Stimulated activated CD8-positive, alpha-beta memory T cell treated with anti-CD3 and anti-CD28 coated beads, Interleukin-4, amount 100 ng/mL, for 4 hours (primary cell): ENCODE measurements at places on chromosomes 16 and 17.

- no peak for DNase-seq
Observed at GRCh38 chr16:15887283-15887682, 1.1 kb downstream of the CEP20 start.

GRCh38 chr16:56767024-56767423 is 37.1 kb downstream of the NUP93 start:
- DNase-seq = no peak

DNA sequence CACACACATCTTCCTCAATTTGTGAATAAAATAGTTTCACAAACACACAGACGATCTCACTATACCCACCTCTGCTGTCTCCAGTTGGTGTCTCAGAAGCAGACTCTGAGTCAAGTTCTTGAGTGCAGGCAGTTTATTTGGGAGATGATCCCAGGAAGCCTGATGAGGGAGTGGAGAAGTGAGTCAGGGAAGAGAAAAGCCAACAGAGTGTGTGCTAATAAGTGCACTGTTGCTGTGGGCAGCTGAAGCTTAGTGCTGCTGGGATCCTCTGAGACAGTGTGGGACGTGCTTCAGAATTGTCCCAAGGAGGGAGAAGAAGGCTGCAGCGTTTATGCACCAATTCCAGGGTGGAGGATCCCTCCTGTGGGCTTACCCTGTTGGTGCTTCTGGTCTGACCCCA is 423.2 kb upstream of the C16orf82 start:
- no peak for DNase-seq

DNA sequence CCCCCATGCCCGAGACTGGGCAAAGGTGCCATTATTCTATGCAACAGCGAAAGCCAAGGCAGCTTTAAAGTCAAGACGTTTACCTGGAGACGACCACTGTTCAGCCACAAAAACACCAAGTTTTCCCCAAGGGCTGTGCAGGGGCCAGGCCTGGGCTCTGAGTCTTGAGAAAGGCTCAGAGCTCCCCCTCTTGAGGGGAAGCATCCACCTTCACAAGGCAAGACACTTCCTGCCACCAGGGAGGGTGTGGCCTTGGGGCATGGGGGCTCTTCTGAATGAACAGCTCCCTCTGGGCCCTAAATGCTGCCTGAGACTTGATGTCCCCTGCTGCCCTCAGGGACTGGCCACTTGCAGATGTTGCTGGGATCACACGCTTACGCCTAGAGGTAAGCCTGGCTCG is 26.5 kb downstream of the PDIA2 start:
- DNase-seq = no peak

GRCh38 chr17:14482715-14483114 is 181.8 kb downstream of the HS3ST3B1 start:
- no peak for DNase-seq

GRCh38 chr17:29855686-29856085 is 74.3 kb downstream of the SSH2 start:
- no peak for DNase-seq

DNA sequence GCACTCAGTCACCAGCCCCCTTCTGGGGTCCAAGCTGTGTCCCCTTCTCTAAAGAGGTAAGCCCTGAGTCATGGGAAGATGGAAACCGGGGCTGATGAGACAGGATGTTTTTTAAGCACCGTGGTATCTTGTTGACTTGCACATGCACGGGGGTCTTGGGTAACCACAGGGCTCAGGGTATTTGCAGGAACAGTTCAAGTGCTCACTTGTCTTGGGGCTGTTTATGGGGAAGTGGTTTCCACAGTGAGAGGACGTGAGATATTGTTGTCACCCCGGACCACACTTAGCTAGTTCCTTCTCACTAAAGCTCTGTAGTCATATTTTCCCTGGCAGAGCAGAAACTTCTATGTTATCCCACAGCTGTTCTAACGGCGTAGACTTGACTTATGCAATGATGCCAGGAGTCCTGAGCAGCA is 7.7 kb downstream of the CCL3L1 start:
- DNase-seq = no peak

GRCh38 chr17:68820476-68820824 is 134.7 kb downstream of the ABCA8 start:
- no peak for DNase-seq

DNA sequence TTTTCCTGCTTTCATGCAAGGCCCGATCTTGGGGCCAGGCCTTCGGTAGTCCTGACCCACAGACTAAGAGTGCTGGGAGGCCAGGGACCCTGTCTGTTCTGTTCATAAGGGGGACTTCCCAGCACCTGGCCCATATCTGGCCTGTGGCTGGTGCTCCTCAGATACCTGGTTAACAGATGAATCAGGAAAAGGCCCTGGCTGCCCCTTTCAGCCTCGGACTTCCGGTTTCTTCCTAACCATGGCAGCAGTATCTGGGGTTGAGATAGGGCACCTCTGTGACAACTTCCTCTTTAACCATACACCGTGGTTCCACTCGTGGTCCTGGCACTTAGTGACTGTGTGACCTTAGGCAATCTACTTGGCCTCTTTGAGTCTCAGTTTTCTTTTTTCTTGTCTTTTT is 18.4 kb downstream of the PLCG2 start:
- DNase-seq = no peak

DNA sequence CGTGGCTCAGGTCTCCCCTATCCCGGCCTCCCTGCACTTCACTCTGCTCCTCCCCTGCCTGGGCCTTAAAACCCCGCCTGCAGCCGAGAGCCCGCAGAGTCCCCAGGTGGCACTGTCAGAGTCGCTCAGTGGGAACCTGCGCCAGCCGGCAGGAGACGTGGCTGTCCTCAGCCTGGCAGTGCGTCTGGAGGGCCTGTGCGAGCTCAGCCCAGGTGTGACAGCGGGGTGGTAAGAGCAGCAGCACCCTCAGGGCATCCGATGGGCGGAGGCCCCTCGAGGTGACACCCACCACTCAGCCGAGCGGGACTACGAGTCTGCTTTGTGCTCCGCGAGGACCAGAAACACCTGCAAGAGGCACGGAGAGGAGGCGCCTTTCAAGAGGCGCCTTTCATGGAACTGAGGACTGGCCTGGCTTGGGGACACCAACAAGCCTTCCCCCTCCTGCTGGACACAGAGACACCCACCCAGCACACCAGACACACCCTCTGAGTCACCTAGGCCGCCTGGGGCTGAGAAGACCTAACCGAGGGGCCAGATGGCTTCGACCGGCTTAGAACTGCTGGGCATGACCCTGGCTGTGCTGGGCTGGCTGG is at the start of gene CLDN9:
CLDN9 (plus strand) TSS at position 96 of the 593 bp plus-strand sequence; CDS start at position 536, 440 bp downstream.
- no peak for DNase-seq

DNA sequence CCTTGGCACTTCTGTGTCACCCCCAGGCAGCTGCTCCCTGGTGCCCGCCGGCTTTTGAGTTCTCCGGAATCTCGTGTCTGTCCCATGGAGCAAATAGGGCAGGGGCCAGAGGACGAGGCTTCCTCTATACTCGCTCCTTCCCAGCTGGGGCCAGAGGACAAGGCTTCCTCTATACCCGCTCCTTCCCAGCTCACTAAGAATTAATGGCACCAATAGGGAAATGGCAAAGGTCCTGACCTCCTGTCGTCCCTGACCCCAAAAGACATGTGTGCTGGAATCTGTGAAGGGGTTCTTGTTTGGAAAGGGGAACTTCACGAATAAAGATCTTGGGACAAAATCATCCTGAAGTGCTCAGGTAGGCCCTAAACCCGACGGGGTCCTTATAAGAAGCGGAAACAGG is 7.6 kb downstream of the SGSH start:
- DNase-seq = no peak

DNA sequence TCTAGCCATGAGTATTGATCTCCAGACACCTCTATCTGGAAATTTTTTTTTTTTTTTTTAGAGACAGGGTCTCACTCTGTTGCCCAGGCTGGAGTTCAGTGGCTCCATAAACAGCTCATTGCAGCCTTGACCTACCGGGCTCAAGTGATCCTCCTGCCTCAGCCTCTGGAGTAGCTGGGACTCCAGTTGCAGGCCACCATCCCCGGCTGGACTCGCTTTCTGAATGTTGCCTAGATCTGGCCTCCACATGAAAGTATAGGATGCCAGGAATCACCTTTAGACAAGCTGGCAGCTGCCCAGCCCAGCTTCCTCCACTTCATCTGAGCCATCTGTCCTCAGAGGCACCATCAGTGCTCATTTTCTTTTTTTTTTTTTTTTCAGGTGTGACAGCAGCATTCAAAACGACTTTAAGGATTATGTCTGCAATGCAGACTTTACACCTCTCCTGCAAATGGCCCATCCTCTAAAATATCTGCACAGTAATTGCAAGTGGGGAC is 6.4 kb upstream of the PRR14 start:
- DNase-seq = no peak

DNA sequence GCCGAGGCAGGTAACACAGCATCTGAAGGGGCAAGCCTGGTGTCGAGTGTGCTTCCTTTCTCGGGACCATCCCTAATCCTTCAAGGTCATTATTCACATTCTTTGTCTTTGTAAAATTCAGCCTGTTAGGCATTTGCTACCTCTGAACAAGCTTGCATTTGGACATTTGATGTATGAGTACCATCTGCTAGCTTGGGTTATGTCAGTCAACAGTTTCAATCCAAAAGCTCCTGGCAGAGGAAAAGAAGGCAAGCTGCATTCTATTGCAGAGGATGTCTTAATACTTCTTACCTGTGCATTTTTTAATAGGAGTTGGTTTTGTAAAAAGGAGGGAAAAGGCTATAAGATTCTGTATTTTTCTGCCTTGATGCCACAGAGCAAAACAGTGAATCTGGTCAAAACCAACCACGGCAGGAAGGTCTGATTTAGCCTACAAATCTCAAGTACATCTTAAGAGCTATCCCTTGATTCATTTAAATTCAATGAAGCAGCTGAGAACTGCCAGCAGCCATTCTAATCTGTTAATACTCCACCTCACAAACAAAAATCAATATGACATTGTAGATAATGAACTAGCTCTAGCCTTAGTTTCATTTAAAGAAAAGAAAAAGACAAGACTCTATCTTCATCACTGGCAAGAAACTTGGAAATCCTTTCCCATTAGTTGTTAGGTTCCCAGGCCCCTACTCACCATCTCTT is 39.0 kb downstream of the TEX2 start:
- DNase-seq = no peak

DNA sequence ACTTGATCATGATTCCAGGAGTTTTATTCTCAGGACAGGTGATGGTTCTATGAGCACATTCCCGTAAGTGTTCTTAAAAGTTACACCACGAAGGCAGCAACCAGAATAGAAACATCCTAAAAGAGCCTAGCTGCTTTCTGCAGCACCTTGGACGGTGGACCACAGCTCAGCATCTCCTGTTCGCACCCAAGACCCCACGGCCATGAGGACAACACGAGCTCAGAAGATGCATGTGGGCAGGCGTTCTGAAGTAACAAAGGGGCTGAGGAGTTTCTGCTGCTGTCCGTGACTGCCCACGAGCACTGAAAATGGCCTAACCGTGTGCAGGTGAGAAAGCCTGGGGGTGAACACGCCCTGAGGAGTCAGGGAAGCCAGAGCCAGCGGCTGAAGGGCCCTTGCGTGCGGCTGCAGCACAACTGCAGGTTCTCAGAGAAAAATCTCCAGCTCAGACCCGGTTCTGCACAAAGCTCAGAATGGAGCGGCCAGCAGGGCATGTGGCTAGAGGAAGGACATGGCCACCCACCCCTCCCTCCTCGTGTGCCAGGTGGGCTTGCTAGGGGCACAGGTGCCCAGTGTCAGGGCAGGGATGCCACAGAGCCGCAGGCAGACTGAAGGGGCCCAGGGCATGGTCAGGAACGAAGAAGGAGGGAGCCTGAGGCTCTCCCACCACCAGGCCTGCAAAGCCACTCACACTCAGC is 10.8 kb upstream of the C16orf95 start:
- DNase-seq = no peak

DNA sequence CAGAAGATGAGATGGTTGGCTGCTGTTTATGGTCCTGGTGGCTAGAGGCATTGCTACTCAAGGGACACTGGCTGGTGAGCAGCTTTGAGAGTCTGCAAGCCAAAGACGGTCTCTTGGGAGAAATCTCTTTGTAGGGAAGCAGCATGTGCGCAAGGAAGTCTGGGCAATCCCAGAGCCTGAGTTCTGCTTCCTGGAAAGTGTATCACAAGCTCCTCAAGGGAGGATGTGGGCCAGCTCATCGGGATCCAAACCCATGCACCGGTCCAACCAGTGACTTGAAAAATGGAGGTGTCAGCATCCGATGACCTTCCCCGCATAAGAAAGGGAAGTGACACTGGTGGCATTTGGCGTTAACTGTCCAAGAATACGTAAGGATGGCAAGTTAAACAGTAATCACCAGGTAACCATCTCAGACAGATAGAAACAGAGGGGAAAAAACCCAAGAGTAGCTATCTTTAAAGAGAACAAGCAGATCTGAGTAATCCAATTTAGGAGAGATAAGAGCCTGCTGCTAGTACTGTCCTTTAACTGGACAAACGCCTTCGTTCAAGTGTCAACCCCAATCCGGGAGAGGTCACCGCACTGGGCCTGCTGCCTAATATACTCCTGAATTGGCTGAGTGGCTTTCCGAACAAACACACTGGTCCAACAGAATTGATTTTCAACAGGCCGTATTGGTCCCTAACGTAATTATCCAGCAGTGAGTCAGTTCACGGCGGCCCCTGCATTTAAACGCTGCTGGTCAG is 303.0 kb upstream of the ZFHX3 start:
- DNase-seq = no peak
